ENCODE measurements at places on chromosomes 5 and 9. TPM values are rescaled to one million over a fixed set of nuclear protein-coding genes. Genes with fewer than 3 reads are reported as not detected.
A peak's percentile ranks its signal among the peaks of the same experiment; 100 is the strongest.

CD74 gene
- total RNA-seq: 216 TPM

THG1L gene
- total RNA-seq: 28.6 TPM

UCK1 gene
- 35.7 TPM for total RNA-seq

SPATA31C1 gene
- not detected for total RNA-seq

POU5F2 gene
- total RNA-seq: 3.1 TPM

IFNA21 gene
- total RNA-seq: not detected

CDH18 gene
- total RNA-seq: not detected

EPB41L4A gene
- 4.1 TPM for total RNA-seq

TAS2R1 gene
- not detected for total RNA-seq

N4BP3 gene
- 0.95 TPM for total RNA-seq

MTAP gene
- total RNA-seq: 21.3 TPM

STC2 gene
- 40.7 TPM for total RNA-seq

NIPAL4 gene
- 4.8 TPM for total RNA-seq

BARHL1 gene
- not detected for total RNA-seq

GCNT4 gene
- total RNA-seq: 1.4 TPM

CRB2 gene
- total RNA-seq: 0.14 TPM

GGTA1 gene
- 10.2 TPM for total RNA-seq

- DNase-seq: no peak
Observed at GRCh38 chr9:127876026-127876763, 1.3 kb downstream of the AK1 start.

- no peak for DNase-seq
Observed at GRCh38 chr9:116979456-116979855, 292.4 kb downstream of the TRIM32 start.

- DNase-seq: no peak
Observed at GRCh38 chr5:163809473-163809872, 304.1 kb downstream of the MAT2B start.

- DNase-seq: no peak
Observed at GRCh38 chr5:86864051-86864450, 246.3 kb downstream of the COX7C start.

DNA sequence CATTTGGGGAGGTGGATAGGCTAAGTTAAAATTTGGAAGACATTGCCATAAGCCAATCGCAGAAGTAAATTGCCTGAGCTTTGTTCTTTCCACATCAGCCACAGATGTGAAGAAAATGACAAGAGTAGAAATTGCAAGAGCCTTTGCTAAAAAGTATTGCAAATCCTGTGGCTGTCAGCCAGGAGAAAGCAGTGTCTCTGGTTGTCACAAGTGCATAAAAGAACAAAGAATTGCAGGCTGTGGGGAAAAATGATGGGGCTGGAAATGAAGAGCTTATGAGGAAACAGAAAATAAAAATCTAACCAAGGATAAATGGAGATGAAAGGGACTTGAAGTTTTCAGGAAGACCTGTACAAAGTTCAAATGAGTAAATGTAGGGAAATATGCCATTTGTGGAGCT, 344.8 kb downstream of the CSNK1G3 start:
- DNase-seq: no peak

DNA sequence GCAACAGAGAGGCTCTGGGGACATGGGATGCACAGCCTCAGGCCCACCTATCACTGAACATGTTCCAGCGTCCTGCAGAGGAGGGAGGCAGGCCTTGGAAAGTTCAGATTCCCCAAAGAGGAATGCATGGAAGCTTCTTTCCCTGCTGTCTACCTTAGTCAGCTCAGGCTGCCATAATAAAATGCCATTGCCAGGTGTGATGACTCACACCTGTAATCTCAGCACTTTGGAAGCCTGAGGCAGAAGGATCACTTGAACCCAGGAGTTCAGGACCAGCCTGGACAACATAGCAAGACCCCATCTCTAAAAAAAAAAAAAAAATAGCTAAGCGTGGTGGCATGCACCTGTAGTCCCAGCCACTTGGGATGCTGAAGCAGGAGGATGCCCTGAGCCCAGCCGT, 24.5 kb upstream of the TOR1B start:
- DNase-seq: no peak

DNA sequence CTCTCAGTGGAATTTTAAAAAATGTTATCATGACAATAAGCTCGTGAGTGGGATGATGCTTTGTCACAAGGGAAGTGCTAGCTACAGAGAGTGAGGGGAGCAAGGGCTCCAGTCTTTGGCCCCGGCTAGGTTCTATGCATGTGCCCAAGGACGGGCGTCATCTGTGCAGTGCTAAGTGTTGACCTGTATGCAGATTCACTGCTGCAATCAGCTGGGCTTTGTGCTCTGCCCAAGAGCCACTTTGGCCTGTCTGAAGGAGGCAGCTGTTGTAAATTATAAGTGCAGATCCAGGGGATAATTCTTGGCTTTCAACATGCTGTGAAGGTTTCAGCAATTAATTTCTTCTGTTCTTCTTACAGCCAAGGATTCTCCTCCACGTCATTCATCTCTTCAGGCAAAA, 268.6 kb downstream of the PSAT1 start:
- DNase-seq: no peak

- no peak for DNase-seq
Observed at GRCh38 chr9:113471143-113471542, 7.6 kb downstream of the RGS3 start.

GRCh38 chr5:93800988-93801811, 59.8 kb upstream of the POU5F2 start:
- DNase-seq: no peak

DNA sequence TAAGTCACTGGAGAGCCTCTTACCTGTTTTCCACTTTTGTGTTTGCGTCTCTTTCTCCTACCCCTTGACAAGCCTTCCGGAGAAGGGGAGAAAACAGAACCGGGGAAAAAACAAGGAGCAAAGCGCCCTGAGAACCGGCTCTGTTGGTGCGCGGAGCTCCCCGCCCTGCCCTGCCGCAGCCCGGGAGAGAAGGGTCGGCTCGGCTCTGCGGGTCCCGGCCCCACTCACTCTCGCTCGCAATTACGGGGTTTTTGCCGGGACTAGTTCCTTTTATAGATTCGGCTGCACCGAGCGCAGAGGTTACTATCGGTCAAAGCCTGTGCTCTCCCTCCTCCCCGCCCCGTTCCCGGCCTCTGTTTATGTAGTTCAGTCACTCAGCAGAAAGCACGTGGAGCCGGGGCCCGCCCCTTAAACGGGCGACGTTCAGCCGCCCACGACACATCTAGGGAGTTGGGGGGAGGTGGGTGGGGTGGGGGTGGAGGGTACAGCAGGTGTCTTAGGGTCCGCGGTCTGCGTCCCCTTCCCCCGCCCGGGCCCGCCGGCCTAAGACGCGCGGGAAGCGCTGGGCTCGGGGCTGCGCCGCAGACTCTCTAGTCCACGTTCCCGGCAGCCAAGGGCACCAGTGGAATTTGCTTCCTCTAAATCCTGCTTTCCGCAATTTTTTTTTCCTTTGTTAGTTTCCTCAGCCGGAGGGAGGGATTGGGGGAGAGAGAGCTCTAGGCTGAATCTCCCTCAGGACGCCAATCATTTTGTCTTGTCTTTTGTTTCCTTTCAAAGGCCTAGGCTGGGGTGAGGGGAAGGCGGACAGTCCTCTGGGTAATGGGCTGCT, at the start of gene ABCA1:
Gene ABCA1, minus strand, starts transcription at position 244 of the 829 bp plus-strand sequence. CDS start 24,476 bp downstream, outside the sequence.
- peak; percentile 99 for DNase-seq

- DNase-seq: no peak
Observed at GRCh38 chr5:58211441-58211840, 248.4 kb downstream of the PLK2 start.

- peak; percentile 1 for DNase-seq
Observed at GRCh38 chr9:34154057-34154456, 24.8 kb upstream of the UBAP1 start.

DNA sequence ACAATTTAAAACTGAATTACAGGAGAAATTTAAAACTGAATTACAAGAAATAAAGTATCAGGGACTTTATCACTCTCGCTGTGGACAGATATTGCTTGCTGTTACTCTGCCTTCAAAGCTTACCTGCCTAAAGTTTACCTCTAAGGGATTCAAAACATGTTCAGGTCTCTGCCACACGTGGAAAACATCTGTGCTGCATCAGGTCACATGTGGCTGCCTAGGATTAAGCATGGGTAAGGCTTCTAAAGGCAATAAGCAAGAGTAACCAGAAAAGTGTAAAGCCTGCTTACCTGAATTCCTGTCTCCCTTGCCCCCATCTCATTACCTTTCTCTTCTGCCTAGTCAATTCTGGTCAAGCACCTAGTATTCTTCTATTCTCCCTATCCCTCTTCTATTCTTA, 18.9 kb downstream of the MINAR2 start:
- no peak for DNase-seq

- DNase-seq: no peak
Observed at GRCh38 chr5:127978738-127979300, 104.7 kb upstream of the SLC12A2 start.

DNA sequence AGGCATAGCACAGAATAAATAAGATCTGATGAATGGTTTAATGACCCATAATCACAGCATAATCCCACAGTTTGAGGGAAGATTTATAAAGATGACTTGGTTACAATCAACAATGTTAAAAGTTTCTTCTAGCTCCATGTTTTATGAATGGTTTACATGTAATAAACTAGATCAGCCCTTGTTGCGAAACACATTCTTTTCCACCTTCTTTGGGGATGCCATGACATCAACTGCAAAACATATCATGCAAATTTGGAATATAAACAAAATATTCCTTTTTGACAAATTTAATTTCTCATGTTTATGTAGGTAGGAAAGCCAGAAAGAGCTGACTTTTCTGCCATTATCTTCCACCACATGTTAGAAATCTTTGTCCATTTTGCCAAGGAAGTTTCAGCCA, 979.5 kb downstream of the MAT2B start:
- no peak for DNase-seq

GRCh38 chr5:165560648-165561047, 2055.2 kb downstream of the MAT2B start:
- DNase-seq: no peak

DNA sequence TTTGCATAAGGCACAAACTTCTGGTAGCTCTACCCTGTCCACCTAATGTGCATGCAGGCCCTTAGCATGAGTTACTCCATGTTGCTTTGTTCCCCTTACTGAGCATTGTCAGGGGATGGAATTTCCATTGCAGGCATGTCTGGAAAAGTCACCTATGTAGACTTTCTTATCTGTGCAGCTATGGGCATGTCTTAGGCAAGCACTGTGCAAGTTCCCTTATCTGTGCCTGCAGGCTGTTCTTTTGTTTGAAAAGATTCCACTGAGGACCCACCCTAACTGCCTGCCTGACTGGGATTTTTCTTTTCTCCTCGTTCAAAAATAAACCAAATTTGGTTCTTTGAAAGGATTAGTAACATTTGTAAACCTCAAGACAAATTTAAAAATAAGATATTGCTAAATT, 587.0 kb downstream of the CDH18 start:
- DNase-seq: no peak

DNA sequence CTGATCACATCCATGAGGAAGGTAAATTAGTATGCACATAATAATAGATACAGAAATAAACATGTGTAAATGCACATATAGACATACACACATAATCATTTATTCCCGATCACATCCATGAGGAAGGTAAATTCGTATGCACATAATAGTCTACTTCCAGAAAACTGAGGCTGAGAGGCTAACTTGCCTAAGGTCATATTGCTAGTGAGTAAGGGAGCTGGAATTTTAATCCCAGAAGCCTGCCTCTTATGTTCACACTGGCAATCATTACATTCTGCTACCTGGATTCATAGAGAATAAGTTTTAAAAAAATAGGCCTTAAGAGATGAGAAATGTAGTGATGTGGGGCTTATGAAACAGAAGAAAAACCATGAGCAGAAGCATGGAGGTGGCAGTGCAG, 716.3 kb downstream of the BRINP1 start:
- DNase-seq: no peak

DNA sequence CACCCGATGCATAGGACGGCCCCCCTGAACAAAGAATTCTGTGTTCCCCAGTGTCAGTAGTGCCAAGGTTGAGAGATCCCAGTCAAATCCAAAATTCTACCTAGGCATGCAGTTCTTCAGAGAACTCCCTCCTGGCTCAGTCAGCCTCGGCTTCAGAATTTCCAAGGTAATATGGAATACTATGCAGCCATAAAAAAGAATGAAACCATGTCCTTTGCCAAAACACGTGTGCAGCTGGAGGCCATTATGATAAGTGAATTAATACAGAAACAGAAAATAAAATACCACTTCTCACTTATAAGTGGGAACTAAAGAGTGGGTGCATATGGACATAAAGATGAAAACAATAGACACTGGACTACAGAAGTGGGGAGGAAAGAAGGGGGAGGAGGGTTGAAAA, 87.1 kb upstream of the TRIO start:
- DNase-seq: no peak

GRCh38 chr5:131719564-131719963, 77.3 kb downstream of the FNIP1 start:
- DNase-seq: no peak

DNA sequence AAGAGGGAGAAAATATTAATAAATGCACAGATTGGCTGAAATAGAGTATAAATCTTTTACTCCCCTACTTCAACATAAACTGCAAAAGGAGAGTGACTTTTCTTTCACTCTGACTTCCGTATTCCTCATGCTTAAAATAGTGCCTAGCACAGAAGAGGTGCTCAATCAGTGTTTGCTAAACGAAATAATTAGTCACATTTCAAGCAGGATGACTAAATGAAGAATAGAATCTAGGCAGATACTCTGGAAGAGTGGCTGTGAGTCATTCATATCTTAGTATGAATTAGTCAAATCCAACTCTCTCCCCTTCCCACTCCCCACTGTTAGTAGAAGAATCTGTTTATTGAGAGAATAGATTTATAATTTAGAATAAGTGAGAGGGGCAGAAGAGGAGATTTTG, 4.8 kb downstream of the CD274 start:
- DNase-seq: no peak

DNA sequence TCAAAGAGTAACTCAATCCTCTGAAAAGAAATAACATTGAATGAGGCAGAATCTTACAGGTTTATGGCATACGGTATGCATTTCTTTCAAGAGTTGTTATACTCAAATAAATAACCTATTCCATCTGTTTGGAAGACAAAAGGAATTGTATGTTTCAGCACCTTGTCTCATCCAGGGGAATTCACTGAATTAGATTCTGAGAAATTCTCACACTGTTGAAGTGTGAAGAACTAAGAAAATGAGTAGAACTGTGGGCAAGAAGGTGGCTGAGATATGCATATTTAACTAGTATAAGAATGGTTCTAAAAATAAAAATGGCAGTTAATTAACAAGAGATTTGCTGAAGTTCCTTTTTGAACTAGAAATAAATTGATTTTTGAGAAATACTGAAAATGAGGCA, 279.3 kb upstream of the DAP start:
- DNase-seq: no peak

DNA sequence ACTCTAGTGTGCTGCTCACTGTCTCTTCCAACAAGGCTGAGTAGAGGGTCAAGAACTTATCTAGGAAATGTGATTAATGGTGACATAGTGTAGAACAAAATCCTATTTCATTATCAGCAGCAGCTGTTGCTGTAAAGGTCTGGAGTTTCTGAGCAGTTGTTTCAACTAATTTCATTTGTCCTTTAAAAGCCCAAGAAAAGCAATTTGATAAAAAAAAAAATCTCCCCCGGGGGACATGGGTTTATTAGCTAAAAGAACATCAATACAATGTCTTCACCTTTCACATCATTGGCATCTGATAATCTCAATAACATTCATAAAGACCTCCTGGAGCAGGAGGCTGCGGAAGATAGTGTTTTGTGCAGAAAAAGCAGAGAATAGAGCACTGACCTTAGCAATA, 468.1 kb downstream of the KCTD16 start:
- no peak for DNase-seq

- no peak for DNase-seq
Observed at GRCh38 chr5:14745753-14746152, 81.2 kb downstream of the OTULIN start.

All from sigmoid colon (tissue), 7 donors.